ENCODE measurements at places on chromosomes 2 and 18.

GRCh38 chr2:11852526-11853196 is 106.2 kb downstream of the LPIN1 start:
- no peak for DNase-seq

GRCh38 chr2:232674491-232674890 is 22.6 kb upstream of the GIGYF2 start:
- no peak for DNase-seq

- no peak for DNase-seq
These were observed 82.6 kb downstream of the TPO start for GRCh38 chr2:1495676-1496358.

- DNase-seq = no peak
These were observed 171.2 kb downstream of the CMPK2 start for GRCh38 chr2:6694555-6694954.

DNA sequence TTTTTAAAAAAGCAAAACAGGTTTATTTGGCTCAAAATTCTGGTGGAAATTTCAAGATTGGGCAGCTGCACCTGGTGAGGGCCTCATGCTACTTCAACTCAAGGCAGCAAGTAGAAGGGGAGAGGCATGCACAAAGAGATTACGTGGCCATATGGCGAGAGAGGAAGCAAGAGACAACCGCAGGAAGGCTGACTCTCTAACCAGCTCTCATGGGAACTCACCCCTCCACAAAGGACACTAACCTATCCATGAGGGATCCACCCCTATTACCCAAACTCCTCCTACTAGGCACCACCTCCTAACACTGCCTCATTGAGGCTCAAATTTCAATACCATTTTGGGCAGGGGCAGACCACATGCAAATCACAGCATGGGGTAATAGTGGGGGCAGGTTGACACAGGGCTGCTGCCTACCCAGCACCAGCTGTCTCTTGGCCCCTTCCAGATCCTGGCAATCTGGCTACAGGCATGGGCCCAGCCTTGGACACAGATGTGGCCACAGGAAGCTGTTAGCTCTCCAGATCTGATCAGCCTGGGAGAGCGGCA is 2.0 kb upstream of the CAPN10 start:
- peak; percentile 16 for DNase-seq

- peak; percentile 97 for DNase-seq
These were observed 30.9 kb upstream of the COL5A2 start for GRCh38 chr2:189210250-189211087.

All from cardiac fibroblast (primary cell).